ENCODE measurements at places on chromosomes 3 and 15.

- peak; percentile 28 for DNase-seq
Observed at GRCh38 chr15:98548139-98548971, 100.0 kb upstream of the IGF1R start.

DNA sequence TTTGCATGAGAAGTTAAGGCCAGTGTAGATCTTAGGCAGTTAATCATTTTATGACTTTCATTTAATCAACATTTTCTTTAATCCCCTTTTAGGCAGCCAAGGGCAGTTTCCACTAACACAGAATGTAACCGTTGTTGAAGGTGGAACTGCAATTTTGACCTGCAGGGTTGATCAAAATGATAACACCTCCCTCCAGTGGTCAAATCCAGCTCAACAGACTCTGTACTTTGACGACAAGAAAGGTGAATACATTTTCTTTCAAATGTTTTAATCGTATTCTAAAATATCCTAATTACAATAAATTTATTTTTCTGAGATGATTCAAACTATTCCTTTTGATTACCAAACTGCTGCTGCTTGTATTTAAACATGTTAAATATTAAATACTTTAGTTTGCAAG, 843.2 kb downstream of the CADM2 start:
- DNase-seq, result no peak

DNA sequence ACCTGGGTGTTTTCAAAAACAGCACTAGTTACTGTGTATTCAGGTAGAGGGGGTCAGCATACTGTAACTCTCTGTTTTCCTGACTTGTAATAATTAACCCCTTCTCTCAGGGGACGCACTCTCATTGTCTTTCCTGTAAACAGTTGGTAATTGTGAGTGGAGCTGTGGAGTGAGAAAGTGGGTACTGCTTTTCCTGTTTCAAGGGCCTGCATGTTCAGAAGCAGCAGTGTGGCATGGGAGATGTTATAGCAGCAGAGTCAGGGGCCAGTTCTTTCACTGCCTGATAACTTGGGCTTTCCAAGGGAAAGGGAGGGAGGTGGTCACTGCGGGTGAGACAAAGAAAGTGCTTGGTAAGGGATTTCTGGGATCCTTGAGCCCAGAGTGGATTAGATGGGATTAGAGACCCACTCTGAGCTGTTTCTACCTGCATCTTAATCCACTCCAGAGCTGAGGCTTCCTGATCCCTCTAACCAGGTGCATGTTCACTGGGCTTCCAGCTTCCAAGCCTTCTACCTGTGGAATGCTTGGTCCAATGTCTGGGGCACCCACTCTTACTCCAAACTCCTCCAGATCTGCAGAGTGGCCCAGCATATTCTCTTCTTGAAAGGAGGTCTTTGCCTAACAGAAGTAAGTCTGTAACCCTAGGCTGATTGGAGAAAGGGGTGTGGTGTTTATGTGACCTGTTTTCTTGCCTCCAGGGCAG, 105.2 kb downstream of the RPLP1 start:
- no peak for DNase-seq

- DNase-seq, result no peak
Observed at GRCh38 chr15:67146234-67146633, 80.8 kb downstream of the SMAD3 start.

- no peak for DNase-seq
Observed at GRCh38 chr15:99187936-99188335, 61.4 kb downstream of the TTC23 start.
